Gastroesophageal sphincter (tissue), 4 donors: ENCODE measurements at places on chromosomes 5 and 9.
A peak's percentile ranks its signal among the peaks of the same experiment; 100 is the strongest.

DNA sequence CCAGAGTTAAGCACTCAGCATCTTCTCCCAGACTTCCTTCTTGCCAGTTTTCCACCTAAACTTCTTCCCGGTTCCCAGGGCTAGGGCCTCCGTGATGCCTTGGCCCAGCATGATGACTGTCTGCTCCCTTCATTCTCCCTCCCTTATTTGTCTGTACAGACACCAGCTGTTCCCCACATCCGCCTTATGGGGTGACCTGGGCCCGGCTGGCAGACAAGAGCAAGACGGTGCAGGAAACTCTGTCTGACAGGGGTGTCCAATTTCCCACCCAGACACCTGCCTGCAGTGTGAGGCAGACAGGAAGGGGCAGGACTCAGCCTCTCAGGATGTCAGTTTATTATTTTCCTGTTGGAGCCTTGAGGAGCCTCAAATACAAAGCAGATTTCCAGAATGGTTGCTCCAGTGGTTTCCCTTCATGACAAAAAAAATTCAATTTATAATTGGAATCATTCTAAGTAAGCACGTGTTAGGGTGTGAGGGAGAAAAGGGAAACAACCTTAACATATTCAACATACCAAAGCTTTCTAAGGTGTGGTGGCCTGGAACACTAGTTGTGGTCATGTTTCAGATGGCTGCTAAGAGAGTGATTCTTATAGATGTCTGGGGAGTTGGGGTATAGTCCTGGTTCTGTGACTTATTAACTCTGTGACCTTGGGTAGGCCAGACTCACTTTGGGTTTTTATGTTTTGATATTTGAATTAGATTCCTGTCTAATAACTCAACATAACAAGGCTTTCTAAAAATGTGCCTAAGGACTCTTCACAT lies 234.5 kb downstream of the PAPPA start:
- no peak for ATAC-seq

DNA sequence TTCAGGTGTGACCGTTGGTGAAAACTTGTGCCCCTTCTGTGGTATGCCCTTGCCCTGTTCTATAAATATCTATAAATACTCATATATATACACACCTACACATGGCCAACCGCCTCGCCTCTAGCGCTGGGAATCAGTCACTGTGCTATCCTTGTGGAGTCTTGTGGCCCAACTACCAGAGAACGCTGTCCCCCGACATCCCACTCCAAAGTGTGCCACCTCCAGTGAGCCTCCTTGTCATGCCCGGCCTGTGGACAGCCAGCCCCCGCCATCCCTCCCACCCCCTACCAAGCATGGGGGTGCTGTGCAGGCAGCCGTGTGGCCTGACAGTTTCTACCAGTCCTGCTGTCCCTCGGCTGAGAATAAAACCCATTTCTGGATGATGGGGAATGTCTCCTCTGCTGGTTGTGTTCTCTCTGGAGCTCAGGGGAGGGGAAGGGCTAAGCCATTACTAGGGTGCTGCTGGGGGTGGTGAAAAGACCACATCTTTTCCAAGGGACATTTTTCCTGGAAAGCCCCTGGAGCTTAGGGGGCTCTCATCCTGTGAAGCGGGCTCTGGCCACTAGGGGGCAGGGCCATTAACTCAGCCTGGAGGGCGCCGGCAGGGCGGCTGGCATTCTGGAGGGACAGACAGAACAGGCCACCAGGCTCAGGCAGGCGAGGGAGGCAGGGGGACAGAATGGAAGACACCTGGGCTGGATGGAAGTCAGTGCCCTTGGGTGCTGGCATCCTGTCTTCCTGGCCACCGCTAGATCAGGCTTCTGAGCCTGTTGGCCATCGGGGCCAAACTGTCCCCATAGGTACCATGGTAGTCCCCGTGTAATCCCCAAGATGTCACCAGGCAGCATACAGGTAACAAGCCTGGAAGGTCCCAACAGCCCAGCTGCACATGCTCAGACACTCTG lies 20.7 kb downstream of the GOLGA2 start:
- peak; percentile 61 for ATAC-seq

DNA sequence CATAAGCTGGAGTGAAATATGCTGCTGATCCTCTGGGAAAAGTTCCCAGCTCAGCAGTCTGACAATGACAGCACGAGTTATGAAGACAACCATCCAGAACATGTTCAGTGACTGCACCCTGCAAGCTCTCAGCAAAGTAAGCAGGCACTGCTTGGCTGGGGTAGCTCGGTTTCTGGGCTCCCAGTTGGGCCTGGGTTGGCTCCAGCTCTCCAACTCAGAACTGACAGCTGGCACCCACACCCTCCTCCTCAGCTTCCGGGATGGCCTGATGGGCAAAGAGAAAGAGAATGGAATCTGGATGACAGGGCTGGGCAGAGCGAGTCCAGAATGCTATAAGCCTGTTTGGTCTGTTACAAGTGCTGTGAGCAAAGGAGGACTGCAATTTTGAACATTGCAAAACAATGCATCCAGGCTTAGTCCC lies 185.0 kb downstream of the CSNK1G3 start:
- ATAC-seq, result peak; percentile 70

DNA sequence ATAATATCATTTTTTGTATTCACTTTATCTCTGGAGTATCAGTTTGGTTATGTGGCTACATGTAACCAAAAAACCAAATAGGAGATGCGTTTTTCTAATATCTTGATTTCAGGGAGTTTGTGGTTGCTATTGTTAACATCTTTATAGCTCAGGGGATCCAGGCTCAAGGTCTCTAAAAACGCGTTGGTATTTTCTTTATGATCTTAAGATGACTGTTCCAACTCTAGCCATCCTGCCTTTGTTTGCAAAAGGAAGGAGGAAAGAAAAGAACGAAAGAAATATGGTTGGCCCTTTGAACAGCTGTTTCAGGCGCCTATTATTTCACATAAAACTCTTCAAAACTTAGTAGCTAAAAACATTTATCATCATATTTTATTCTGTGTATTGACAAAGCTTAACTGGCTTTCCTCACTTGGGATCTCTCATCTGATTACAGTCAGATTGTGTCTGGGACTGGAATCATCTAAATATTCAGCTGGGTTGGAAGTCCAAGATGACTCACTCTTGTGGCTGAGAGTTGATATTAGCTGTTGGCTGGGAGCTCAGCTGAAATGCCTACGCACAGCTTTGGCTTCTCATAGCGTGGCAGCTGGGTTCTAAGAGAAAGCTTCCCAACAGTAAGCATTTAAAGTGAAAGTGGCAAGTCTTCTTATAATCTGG lies 60.1 kb downstream of the FAM174A start:
- peak; percentile 72 for ATAC-seq

GRCh38 chr5:28779161-28779754 lies 1740.9 kb upstream of the CDH9 start:
- ATAC-seq, result no peak

GRCh38 chr5:176775409-176775808 lies 35.0 kb upstream of the UNC5A start:
- ATAC-seq, result no peak

DNA sequence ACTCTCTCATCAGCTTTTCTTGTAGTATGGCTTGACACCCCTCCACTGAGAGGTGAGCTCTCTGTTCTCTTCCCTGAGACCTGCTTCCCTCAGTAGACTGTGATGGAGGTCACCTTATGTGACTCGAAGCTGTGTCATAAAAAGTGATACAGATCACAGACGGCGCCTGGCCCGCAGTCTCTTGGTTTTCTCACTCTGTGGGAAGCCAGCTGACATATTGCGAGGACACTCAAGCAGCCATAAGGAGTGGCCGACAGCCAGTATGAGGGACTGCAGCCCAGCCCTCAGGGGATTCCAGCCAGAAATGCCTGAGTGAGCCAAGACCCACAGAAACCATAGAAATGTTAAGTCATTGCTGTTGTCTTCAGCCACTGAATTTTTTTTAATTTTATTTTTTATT lies 38.0 kb downstream of the GADD45G start:
- no peak for ATAC-seq

DNA sequence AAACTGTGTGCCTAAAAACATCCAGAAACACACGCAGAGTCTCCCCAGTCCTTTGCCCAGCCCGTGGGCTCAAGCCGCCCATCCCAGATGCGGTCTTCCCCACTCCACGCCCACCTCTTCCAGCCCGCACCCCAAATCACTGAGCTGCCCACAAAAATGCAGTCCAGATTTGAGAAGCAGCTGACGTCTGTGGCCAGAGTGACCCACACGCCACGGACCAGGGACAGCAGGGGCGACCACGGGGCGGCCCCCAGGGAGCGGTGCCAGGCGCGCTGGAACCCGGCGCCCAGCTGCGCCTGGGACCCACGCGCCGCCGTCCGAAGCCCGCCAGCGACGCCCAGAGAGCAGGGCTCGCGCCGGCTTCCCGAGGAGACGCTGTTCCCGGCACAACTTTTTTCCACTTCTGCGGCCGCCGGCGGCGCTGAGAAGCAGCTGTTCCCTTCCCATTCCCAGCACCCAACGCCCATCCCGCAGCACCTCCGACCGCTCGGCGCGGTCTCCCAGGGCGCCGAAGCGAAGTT lies 674 bp downstream of the LHFPL2 start:
- peak; percentile 52 for ATAC-seq

GRCh38 chr5:122611406-122611805 lies 163.5 kb upstream of the SNX2 start:
- ATAC-seq, result no peak

- no peak for ATAC-seq
These were observed 59.7 kb upstream of the DAPK1 start for GRCh38 chr9:87437966-87438365.

DNA sequence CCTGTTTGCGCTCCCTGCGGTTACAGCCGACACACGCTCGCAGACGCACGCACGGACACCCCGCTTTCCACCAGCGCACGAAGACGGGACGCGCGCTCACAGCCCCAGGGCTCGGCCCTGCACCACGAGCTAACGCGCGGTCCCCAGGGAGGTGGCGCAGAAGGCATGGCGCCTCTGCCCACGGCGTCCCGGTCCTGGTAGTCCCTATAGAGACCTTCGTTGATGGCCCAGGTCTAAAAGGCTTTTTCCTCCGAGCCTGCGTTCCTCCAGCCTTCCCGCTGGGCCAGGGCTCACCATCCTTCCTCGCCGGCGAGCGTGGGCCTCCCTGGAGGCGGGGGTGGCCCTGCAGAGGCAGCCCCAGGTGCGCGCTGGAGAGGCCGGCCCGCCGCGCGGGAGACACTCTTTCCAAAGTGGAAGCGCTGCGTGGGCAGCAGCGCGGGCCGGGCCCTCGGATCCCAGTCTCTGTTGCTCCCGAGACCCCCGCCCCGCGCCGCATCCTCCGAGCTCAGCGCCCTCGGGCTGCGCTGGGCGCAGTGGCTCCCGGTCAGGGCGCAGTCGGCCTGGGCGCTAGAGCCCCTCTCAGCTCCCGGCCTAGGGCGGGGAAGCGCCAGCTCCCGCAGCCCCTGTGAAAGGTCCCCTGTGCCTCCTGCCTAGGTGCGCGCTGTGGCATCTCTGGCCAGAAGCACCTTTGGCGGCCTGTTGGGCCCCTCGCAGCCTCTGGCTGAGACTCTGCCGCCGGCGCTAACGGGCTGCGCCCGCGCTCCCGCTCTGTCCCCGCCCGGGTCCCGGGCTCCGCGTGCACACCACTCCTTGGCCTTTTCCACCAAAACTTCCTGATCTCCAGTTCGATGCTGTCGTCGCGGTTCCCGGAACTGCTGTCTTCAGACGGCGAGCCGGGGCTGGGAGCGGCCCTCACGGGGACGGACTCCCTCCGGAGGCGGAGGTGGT lies 31.9 kb upstream of the FANCC start:
- ATAC-seq, result no peak

- ATAC-seq, result no peak
These were observed 22.1 kb upstream of the UGCG start for GRCh38 chr9:111874500-111874899.

- peak; percentile 92 for ATAC-seq
These were observed 14.6 kb downstream of the NREP start for GRCh38 chr5:111742177-111742994.
